CD8-positive, alpha-beta memory T cell (primary cell): ENCODE measurements at places on chromosomes 13 and 19.

- H3K27me3 ChIP-seq, result no peaks in the 10 kb centered on the region
- H3K4me1 ChIP-seq, result no peaks in the 10 kb centered on the region
- no peak overlapping the region for H3K27ac ChIP-seq
- H3K36me3 ChIP-seq, result no peaks in the 10 kb centered on the region
Measured at GRCh38 chr13:20258963-20259288, 26.8 kb upstream of the GJB6 start.

DNA sequence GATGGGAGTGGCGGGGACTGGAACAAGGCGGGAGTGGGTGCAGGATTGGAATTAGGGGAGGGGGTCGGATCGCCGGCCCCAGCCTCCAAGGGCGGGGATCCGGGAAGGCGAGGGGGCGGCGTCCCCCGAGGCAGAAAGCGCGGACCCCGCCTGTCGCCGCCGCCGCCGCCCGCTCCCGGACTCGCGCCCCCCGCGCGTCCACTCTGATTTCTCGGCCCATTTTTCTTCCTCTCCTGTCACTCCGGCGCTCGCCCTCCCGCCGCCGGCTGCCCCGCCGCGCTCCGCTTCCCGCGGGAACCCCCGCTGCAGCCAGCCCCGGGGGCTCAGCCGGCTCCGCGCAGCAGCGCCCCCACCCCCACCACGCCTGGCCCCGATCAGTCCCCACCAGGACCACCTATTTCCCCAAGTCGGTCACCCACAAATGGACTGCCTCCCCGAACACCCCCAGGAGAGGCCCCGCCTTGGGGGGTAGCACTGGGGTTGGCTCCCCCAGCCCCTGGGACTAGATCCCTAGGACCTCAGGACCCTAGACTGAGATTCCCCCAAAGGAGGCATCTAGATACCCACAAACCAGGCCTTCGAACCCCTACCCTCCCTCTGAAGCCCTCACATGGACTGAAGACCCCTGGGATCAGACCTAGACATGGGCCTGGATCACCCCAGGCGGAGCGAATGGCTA lies 12.6 kb upstream of the ERFL start:
- peaks cover 4% of the 10 kb centered on the region for H3K27me3 ChIP-seq
- no peak overlapping the region for H3K27ac ChIP-seq
- H3K4me3 ChIP-seq, result peak overlapping the region; percentile 50
- no peaks in the 10 kb centered on the region for H3K36me3 ChIP-seq

- no peak for DNase-seq
- H3K27me3 ChIP-seq, result no peaks in the 10 kb centered on the region
- H3K27ac ChIP-seq, result no peak overlapping the region
- H3K36me3 ChIP-seq, result no peaks in the 10 kb centered on the region
Measured at GRCh38 chr13:108377646-108378206, 108.2 kb downstream of the TNFSF13B start.

- H3K27me3 ChIP-seq, result no peaks in the 10 kb centered on the region
- H3K4me3 ChIP-seq, result no peak overlapping the region
- peaks cover 7% of the 10 kb centered on the region for H3K4me1 ChIP-seq
- H3K27ac ChIP-seq, result peak overlapping the region; percentile 9
Measured at GRCh38 chr19:50003254-50003788, 21.9 kb downstream of the VRK3 start.

DNA sequence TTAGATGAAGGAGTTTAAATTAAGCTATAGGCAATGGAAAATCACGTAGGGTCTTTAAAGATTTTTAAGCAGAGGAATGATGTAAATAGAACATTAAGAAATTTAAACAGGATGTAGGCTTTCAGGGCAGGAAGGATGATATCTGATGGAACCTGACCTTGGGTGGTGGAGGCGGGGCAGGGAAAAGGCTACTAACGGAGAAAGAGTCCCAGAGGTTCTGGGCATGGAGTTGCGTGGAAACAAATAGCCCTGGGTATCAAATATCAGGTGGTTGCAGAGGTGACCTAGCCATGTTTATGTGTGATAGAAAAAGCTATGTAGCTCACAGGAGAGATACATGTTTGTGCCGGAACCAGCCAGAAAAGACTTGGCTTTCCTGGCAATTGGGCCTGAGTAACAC lies 7.8 kb upstream of the CDK8 start:
- H3K4me3 ChIP-seq, result no peak overlapping the region
- H3K4me1 ChIP-seq, result no peaks in the 10 kb centered on the region
- H3K27me3 ChIP-seq, result no peaks in the 10 kb centered on the region
- no peak for DNase-seq
- no peak overlapping the region for H3K27ac ChIP-seq

GRCh38 chr19:58279042-58279924 lies 528 bp downstream of the ZNF8 start:
- H3K36me3 ChIP-seq, result peaks cover 3% of the 10 kb centered on the region
- DNase-seq, result peak; percentile 58
- H3K4me1 ChIP-seq, result peaks cover 12% of the 10 kb centered on the region
- H3K27me3 ChIP-seq, result no peaks in the 10 kb centered on the region
- H3K4me3 ChIP-seq, result peak overlapping the region; percentile 97

DNA sequence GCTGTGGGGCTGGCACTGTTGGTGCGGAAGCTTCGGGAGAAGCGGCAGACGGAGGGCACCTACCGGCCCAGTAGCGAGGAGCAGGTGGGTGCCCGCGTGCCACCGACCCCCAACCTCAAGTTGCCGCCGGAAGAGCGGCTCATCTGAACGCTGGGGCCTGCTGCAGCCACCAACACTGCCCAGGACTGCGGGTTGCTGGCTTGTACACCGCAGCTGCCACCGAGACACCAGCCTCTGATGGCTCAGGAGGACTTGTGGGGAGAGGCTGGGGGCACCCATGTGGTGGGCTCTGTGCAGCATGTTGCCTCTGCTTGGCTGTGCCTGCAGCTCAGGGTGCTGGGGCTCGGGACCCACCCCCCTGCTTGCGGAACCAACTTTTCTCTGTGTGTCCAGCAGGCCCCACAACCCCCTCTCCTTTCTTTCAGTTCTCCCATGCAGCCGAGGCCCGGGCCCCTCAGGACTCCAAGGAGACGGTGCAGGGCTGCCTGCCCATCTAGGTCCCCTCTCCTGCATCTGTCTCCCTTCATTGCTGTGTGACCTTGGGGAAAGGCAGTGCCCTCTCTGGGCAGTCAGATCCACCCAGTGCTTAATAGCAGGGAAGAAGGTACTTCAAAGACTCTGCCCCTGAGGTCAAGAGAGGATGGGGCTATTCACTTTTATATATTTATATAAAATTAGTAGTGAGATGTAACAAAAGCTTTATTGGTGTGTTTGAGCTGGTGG lies 2.6 kb downstream of the CRB3 start:
- DNase-seq, result no peak
- no peak overlapping the region for H3K4me3 ChIP-seq
- no peaks in the 10 kb centered on the region for H3K36me3 ChIP-seq
- H3K4me1 ChIP-seq, result peaks cover 12% of the 10 kb centered on the region
- no peak overlapping the region for H3K27ac ChIP-seq

- H3K4me1 ChIP-seq, result peaks cover 21% of the 10 kb centered on the region
- DNase-seq, result no peak
- H3K27ac ChIP-seq, result peak overlapping the region; percentile 70
- H3K4me3 ChIP-seq, result no peak overlapping the region
- H3K27me3 ChIP-seq, result no peaks in the 10 kb centered on the region
Measured at GRCh38 chr19:927780-928401, 2.1 kb downstream of the ARID3A start.

DNA sequence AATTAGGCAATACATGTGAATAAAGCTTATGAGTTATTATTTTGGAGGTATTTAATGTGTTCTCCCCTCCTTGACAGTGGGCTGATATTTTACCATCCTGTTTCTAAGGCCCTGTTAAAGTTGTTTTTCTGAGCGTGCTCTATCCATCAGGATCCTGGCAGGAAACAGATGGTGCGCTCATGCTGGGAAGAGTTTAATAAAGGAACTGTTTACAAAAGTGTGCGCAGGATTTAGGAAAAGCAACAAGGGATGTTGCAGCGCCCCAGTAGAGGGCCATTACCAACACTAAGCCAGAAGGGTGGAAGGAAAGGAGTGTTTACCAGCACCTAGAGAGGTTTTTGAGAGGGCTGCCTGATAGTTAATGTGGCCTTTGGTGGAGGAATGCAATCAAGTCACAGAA lies 374.5 kb downstream of the KCNRG start:
- H3K4me1 ChIP-seq, result no peaks in the 10 kb centered on the region
- no peak for DNase-seq
- H3K27ac ChIP-seq, result no peak overlapping the region
- no peaks in the 10 kb centered on the region for H3K36me3 ChIP-seq
- no peaks in the 10 kb centered on the region for H3K27me3 ChIP-seq

DNA sequence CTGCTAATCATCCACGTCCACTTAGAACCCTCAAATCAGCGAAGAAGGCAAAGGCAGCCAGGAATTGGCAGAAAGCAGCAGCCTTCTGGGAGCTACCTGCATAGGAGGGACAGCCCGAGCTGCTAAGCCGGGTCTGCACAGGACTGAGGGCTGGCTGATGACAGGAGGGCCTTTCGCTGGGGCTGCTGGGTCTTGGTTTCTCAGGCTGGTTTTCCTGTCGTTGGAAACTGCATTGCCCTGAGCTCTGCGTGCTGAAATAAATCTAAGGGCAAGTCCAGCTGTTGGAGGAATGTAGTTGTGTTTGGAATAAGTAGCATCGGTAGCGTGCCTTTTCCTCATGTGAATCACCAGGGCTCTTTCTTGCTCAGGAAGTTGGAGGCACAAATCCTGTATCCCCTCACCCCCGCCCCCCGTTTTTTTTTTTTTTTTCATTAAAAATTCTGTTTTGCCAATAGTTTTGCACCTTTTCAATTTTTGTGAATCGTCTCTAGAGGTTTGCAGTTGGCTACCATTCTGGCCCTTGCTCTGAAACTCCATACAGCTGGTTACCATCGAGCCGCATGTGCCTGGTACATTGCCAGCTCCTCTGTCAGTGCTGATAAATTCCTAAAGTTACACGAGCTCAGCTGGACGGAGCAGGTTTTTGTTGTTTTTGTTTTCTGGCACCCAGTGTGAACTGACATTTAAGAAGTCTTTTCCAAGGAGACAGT lies 193.9 kb upstream of the RNF113B start:
- no peak overlapping the region for H3K4me3 ChIP-seq
- H3K27me3 ChIP-seq, result no peaks in the 10 kb centered on the region
- no peak overlapping the region for H3K27ac ChIP-seq
- H3K36me3 ChIP-seq, result no peaks in the 10 kb centered on the region
- DNase-seq, result no peak
- no peaks in the 10 kb centered on the region for H3K4me1 ChIP-seq

DNA sequence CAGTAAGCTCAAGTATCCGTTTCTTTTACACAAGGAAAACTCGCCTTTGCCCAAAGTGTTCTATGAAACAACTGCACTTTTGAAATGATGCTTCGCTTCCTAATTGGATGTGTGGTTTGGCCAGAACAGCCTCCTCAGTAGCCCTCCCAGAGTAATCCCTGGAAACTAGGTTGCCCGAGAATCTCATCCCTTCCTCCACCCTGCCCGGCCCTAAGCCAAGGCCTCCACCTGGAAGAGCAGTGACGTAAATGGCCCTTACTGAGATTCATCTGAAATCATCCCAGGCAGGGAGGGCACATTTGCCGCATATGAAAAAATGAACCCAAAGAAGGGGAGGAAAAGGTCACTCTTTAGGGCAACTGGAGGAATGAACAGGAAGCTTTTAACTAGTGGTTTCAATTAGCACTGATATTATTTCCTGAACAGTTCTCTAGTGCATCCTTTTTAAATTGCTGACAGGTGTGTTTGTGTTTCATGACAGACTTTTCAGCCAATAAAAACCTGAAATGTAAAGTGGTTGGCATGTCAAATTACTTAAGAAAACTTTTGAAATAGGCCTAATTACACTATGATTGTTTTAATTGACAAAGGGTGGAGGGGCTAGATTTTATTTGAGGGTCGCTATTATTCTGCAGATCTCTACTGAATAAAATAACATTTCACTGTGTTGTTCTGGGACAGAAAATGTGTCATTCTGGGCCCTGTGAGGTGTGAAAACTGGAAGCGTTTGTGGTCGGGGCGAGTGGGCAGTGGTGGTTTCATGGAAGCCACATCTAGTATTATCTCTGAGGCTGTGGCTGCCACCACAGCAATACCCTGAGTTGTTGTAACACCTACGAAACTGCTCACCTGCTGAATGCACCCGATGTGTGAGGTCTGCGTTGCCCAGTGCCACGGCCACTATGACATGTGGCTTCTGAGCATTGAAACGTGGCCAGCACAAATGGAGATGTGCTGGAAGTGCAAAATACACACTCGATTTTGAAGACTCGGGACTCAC lies 112.1 kb downstream of the ZIC5 start:
- H3K4me1 ChIP-seq, result peaks cover 16% of the 10 kb centered on the region
- no peak for DNase-seq
- H3K27ac ChIP-seq, result no peak overlapping the region
- H3K27me3 ChIP-seq, result no peaks in the 10 kb centered on the region
- no peaks in the 10 kb centered on the region for H3K36me3 ChIP-seq

DNA sequence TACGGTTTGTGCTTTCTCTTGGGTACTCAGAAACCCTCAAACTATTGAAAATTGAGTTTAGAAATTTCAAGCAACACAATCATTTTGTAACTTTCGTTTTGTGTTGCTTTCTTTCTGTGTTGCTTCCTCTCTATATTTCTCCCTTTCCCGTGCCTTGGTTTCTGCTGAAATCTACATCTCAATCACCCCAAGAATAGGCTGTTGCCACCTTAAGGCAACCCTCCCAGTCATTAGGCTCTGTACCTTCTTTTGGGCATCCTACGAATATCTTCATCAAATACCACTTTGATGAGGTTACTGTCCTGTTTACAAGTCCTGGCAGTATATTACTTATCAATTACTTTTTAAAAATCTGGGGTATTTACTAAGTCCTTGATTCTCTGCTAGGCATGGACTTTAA lies 621.6 kb downstream of the GPC6 start:
- no peaks in the 10 kb centered on the region for H3K36me3 ChIP-seq
- no peaks in the 10 kb centered on the region for H3K4me1 ChIP-seq
- no peak for DNase-seq

DNA sequence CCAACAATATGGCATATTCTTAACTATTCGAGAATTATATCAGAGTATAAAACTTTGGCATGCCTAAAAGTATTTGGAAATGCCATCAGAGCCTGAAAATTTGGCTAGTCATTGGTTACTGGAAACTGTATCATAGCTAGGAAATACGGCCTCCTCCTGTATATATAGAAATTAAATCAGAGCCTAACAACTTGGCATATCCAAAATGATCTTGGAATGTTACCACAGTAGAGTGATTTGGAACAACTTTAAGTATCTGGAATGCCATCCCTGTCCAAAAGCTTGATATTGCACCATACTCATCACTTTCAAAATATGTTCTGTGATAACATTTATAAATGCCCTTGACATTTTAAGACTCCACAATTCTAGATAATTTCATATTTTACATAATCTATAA lies 335.8 kb downstream of the SLITRK1 start:
- no peaks in the 10 kb centered on the region for H3K36me3 ChIP-seq
- H3K4me3 ChIP-seq, result no peak overlapping the region
- H3K27ac ChIP-seq, result no peak overlapping the region
- no peaks in the 10 kb centered on the region for H3K27me3 ChIP-seq

DNA sequence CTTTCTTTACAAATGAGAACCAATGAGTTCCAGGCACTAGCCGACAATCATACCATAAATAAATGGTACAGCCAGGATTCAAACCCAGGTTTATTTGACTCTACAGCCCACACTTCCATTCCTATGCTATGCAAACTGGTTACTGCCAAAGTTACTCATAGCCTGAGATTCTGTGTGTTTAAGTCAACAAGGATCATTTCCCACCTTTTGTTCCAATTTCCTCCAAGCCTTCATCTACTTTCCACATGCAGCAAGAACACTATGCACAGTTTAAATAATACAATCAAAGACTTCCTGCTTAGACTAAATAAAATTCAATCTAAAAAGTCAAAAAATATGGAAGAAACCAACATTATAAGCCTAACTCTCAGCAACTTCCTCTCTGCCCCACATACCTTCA lies 59.2 kb upstream of the KLF12 start:
- no peak for DNase-seq
- no peaks in the 10 kb centered on the region for H3K27me3 ChIP-seq
- no peak overlapping the region for H3K4me3 ChIP-seq
- H3K36me3 ChIP-seq, result no peaks in the 10 kb centered on the region
- no peak overlapping the region for H3K27ac ChIP-seq
- peaks cover 16% of the 10 kb centered on the region for H3K4me1 ChIP-seq
